Caco-2 (cell line): ENCODE measurements at places on chromosomes 16 and 17.

- DNase-seq = no peak
Observed at GRCh38 chr16:57087003-57087402, 5.4 kb upstream of the CPNE2 start.

- peak; percentile 82 for DNase-seq
Observed at GRCh38 chr16:56950881-56951771, 10.6 kb upstream of the CETP start.

DNA sequence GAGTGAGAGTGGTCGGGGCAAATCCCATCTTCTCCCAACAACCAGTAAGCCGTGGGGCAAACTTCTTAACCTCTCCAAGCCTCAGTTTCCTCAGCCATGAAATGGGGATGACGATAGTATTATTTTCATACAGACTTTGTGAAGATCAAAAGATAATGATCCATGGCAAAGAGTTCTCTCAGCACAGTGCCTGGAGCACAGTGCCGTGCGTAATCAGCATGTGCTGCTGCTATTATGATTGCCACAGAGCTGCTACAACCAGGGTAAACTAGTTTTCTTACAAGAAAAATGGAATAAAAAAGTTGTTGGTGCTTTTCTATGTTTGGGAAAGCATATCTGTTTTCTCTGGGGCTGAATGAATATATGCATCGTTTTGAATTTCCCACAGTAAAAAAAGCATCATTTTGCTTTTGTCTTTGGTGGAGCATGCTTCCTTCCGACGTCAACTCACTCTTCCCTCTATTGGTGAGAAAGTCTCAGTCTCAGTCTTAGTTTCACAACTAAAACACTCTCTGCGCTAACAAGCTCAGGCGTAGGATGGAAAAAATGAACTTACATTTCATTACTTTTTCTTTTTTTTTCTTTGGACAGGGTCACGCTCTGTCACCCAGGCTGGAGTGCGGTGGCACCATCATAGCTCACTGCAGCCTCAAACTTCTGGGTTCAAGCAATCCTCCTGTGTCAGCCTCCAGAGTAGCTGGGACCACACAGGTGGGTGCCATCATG lies 37.2 kb downstream of the CDK5R1 start:
- no peak for DNase-seq

DNA sequence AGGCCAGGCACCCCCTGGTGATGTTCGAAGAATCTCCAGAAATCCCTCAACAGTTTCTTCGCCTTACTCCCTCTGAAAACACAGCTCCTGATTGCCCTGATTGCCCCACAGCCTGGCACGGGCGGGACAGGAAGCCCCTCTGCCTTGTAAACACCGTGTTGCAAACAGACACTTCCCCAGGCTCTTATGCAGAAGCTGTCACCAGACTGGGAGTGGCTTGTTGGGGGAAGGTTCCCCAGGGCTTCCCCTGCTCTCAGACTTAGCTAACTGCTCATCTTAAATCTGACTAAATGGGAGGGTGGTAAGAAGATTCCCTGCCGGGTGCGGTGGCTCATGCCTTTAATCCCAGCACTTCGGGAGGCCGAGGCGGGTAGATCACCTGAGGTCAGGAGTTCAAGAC lies 11.2 kb downstream of the PIK3R5 start:
- no peak for DNase-seq

GRCh38 chr17:27616414-27616813 lies 14.6 kb upstream of the LGALS9 start:
- no peak for DNase-seq

- DNase-seq = no peak
Observed at GRCh38 chr17:77096570-77097214, 44.1 kb upstream of the SEC14L1 start.

GRCh38 chr17:1940810-1941185 lies 84.3 kb downstream of the RTN4RL1 start:
- DNase-seq = no peak

DNA sequence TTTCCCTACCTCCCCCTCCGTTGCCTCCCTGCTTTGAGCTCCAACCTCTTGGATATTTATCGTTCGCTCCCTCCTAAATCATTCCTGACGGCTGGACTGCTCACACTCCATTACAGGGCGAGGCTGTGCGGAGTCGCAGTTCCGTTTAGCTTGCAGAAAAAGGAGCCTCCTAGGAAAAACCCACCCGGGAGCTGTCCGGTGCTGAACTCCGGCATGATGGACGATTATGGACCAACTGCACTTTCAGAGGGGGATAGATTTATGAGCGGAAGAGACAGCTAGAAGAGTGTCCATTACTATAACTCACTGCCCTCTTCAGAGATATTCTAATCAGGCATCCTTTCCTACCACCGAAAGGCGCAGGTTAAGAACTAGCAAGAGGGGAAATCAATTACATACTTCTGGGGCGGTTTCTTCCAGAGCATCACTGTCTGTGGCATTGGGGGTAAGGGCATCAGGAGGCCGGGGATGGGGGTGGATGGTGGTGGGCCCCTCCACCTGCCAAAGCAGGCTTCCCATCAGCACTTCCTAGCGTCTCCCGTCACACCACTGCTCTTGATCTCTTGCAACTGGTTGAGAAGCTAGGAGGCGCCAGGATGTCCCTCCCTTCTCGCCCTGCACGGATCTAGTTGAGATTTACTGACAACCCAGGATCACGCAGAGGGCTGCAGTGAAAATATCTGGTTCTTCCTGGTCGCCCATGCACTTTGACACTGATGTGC lies 251.2 kb downstream of the ENGASE start:
- DNase-seq = peak; percentile 63

- peak; percentile 74 for DNase-seq
Observed at GRCh38 chr16:67447508-67448076, 16.7 kb downstream of the HSD11B2 start.

GRCh38 chr17:72101526-72101925 lies 19.3 kb upstream of the SOX9 start:
- no peak for DNase-seq

DNA sequence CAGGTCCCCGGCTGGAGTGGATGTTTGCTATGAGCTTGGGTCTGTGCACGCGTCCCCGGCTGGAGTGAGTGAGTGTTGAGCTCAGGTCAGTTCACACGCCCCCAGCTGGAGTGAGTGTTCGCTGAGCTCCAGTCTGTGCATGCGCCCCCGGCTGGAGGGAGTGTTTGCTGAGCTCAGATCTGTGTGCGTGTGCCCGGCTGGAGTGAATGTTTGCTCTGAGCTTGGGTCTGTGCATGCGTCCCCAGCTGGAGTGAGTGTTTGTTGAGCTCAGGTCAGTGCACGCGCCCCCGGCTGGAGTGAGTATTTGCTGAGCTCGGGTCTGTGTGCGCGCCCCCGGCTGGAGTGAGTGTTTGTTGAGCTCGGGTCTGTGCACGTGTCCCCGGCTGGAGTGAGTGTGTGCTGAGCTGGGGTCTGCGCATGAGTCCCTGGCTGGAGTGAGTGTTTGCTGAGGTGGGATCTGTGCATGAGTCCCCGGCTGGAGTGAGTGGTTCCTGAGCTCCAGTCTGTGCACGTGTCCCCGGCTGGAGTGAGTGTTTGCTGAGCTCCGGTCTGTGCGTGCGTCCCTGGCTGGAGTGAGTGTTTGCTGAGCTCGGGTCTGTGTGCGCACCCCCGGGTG lies 284.2 kb downstream of the SNX29 start:
- DNase-seq = peak; percentile 48

- DNase-seq = no peak
Observed at GRCh38 chr16:75288596-75289120, 37.2 kb upstream of the BCAR1 start.

DNA sequence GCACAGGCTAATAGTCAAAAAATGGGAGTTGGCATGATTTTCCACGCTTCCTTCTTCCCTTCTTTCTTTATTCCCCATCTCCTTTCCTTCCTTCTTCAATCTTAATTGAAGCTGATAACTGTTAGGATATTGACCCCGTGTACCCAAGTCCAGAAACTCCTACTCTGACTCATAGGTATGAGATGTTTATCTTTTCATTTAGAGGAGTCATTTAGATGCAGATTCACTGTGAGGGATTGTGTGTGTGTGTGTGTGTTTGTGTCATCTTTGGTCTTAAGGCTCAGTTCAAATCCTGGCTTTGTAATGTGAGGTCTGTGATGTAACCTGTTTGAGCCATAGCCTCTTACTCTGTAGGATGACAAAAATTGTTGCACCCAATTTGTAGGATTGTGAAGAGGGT lies 332.0 kb upstream of the MAF start:
- no peak for DNase-seq

- no peak for DNase-seq
Observed at GRCh38 chr17:64741038-64741641, 79.0 kb upstream of the SMURF2 start.

DNA sequence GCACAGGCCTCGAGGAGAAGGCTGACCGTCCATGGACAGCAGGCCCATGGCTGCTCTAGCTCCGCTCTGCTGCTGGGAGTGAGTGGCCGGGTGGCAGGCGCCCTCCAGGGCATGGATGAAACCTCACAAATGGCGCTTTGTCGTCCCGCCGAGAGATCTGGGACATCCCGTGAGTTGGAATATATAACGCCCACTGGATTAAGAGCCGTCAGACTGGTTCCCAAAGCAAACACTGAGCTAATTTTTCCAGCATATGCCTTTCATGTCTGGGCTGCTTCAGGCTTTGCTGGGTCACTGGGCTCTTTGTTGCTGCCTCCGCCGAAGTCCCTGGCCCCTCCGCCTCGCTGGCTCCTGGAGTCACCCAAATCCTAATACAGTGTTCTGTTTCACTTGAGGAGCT lies 266.3 kb downstream of the FOXL1 start:
- no peak for DNase-seq

DNA sequence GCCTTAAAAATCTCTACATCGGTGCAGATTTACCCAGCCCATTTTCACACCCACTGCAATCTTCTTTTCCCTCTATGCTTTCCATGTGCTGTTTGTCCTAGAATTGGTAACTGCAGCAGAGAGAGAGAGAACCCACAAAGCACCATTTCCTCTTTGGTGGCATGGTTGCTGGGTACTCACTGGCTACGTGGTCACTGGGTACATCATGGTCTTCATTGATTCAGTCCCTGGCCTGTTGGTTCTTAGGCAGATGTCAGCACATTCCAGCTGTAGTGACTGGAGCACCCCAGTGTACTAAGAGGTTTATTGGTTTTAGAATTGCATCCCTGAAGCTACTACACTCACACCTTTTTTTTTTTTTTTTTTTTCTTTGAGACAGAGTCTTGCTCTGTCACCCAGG lies 156.1 kb upstream of the CACNG5 start:
- DNase-seq = no peak
